ENCODE measurements at places on chromosomes 4 and X. TPM values are rescaled to one million over a fixed set of nuclear protein-coding genes. Genes with fewer than 3 reads are reported as not detected.
A peak's percentile ranks its signal among the peaks of the same experiment; 100 is the strongest.

ARSD gene
- 2.5 TPM for total RNA-seq

RRAGB gene
- total RNA-seq: 6.6 TPM

SASH3 gene
- total RNA-seq: 264 TPM

NMU gene
- 0.67 TPM for total RNA-seq

- H3K36me3 ChIP-seq: peaks cover 29% of the 10 kb centered on the region
- DNase-seq: peak; percentile 29
- H3K27ac ChIP-seq: peak overlapping the region; percentile 91
- H3K27me3 ChIP-seq: no peaks in the 10 kb centered on the region
- H3K4me3 ChIP-seq: peak overlapping the region; percentile 85
Observed at GRCh38 chr4:2936773-2937145, 26.4 kb downstream of the NOP14 start.

- H3K36me3 ChIP-seq: no peaks in the 10 kb centered on the region
- DNase-seq: no peak
- no peak overlapping the region for H3K27ac ChIP-seq
- H3K27me3 ChIP-seq: peaks cover 10% of the 10 kb centered on the region
Observed at GRCh38 chrX:68695206-68695845, 47.9 kb downstream of the STARD8 start.

DNA sequence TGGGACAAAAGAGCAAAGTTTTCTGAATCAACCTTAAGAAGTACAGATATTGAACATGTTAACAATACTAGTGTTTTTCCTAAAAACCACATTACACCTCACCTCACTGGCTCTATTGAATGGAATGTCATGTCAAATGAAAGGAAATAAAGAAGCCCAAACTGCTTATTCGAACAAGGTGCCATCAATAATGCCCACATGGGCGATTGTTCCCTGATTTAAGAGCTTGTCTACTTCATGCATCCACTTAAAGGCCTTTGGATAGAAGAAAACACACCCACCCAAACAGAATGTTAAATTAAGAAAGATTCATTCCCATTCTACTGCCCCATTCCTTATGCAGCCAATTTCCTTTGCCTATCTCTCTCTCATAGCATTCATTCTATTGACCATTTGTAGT is 118.5 kb upstream of the PAQR3 start:
- H3K27ac ChIP-seq: no peak overlapping the region
- no peaks in the 10 kb centered on the region for H3K36me3 ChIP-seq
- H3K4me3 ChIP-seq: no peak overlapping the region
- no peak for DNase-seq
- H3K27me3 ChIP-seq: no peaks in the 10 kb centered on the region
- no peaks in the 10 kb centered on the region for H3K4me1 ChIP-seq

DNA sequence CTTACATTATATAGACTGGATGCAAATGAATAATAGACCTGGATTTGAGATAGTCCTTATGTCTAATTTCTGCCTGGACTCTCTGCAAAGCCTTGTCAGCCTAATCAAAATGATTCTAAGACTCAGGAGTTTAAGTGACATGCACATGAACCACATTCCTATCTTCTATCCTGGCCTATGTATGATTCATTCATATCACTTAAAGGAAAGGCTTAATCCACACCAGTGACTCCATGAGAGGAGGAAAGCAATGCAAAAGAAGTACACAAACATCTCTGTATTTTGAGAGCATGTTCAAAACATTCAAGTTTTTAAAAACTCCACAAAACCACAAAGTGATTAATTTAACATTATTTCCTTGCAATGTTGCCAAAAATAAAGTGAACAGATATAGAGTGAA is 14.6 kb downstream of the AMOT start:
- H3K27me3 ChIP-seq: no peaks in the 10 kb centered on the region
- no peak for DNase-seq
- no peak overlapping the region for H3K4me3 ChIP-seq

DNA sequence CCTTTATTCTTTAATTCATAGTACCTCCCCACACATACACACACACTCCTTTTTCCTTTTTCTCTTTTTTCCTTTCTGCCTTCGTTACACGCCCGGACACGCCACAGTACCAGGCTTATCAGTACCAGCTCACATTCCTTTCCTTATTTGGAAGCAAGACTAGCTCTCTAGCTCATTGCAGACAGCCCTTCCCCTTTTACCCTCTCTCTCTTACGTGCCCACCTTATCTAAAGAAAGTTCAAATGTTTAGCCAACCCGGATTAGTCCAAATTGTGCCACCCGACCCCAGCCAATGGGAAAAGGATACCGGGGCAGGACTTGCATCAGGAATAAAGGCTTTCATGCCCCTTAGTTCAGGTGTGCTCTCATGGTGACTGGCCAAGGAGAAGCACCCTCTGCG is 194.7 kb upstream of the VCX3A start:
- H3K36me3 ChIP-seq: no peaks in the 10 kb centered on the region
- H3K27ac ChIP-seq: no peak overlapping the region
- H3K4me1 ChIP-seq: peaks cover 2% of the 10 kb centered on the region
- H3K27me3 ChIP-seq: no peaks in the 10 kb centered on the region
- DNase-seq: no peak
- H3K4me3 ChIP-seq: no peak overlapping the region

DNA sequence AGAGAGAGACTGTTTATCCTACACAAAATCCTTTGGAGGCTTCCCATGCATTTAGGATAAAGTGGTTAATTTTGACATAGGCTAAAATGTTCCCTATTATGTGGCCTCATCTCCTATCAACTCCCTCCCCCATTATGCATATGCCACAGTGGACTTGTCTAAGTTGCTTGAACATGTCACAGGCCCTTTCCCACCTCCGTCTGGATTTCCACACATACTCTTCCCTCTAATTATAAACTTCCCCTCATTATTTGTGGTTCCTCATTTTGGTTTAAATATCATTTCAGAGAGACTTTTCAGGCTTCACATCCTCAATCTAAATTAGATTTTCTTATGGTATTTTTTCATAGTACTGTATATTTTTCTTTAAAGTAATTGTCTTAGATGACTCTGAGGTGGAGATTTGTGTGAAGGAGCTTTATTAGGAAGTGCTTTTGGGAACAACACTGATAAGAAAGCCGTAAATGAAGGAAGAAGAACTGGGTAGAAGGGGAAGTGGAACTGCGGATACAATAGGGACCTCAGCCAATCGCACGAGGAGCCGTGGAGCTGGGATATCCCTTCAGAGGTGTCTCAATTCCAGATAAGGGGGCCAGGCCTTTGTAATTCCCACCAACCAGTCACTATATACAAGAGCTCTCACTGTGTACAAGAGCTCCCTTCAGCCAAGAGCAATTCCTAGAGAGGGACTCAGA is 7.9 kb downstream of the C4orf17 start:
- H3K4me3 ChIP-seq: no peak overlapping the region
- H3K36me3 ChIP-seq: no peaks in the 10 kb centered on the region
- no peak for DNase-seq
- no peak overlapping the region for H3K27ac ChIP-seq
- no peaks in the 10 kb centered on the region for H3K4me1 ChIP-seq

DNA sequence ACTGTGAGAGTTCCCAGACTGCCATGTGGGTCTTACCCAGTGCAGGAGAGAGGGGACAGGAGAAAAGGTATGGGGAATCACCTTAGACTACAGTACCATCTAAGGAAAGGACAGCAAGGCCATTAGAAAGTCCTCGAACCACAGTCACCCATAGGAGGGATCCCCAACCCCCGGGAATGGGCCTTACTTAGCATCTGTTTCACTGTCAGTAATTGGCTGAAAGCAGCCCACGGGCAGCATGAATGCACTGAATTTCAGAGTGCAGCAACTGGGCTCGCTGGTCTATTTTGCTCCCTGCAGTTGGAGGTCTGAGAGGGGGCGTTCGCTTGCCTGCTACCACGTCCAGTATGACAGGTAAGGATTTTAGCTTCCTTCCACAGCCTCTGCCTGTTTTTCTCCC is 50.4 kb upstream of the KLHL8 start:
- no peaks in the 10 kb centered on the region for H3K27me3 ChIP-seq
- no peak for DNase-seq
- no peaks in the 10 kb centered on the region for H3K4me1 ChIP-seq
- no peaks in the 10 kb centered on the region for H3K36me3 ChIP-seq
